HFFc6 (cell line): ENCODE measurements at places on chromosomes 3 and 15. TPM values are rescaled to one million over a fixed set of nuclear protein-coding genes. Genes with fewer than 3 reads are reported as not detected.
A peak's percentile ranks its signal among the peaks of the same experiment; 100 is the strongest.

- H3K27me3 ChIP-seq = no peaks in the 10 kb centered on the region
- DNase-seq = no peak
- no peak overlapping the region for H3K4me3 ChIP-seq
Measured at GRCh38 chr15:41647262-41647661, 12.9 kb upstream of the MGA start.

GRCh38 chr3:157844800-157845565 is 261.2 kb downstream of the SHOX2 start:
- no peak overlapping the region for H3K27ac ChIP-seq
- no peaks in the 10 kb centered on the region; the same call in 1 of the 2 replicates for H3K4me1 ChIP-seq
- no peaks in the 10 kb centered on the region for H3K36me3 ChIP-seq
- H3K27me3 ChIP-seq = no peaks in the 10 kb centered on the region
- H3K4me3 ChIP-seq = no peak overlapping the region
- DNase-seq = no peak

DNA sequence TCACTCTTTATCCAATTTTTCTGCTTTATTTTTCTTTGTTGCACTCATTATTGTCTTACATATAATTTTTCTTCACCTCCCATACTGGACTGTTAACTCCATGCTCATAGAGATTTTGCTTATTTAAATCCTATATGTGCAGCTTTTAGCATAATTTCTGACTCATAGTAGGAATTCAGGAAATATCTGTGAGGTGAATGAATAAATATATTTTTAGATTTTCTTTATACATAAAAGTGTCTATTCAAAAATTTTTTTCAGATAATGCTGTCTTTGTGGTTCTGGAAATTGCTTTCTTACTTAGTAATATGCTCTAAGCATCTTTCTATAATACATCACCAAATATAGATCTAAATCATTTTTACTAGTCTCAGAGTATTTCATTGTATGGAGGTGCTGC is 191.8 kb upstream of the SUCLG2 start:
- H3K27me3 ChIP-seq = no peaks in the 10 kb centered on the region
- H3K4me1 ChIP-seq = peaks cover 29% of the 10 kb centered on the region; the same call in 1 of the 2 replicates
- no peak overlapping the region for H3K27ac ChIP-seq

DNA sequence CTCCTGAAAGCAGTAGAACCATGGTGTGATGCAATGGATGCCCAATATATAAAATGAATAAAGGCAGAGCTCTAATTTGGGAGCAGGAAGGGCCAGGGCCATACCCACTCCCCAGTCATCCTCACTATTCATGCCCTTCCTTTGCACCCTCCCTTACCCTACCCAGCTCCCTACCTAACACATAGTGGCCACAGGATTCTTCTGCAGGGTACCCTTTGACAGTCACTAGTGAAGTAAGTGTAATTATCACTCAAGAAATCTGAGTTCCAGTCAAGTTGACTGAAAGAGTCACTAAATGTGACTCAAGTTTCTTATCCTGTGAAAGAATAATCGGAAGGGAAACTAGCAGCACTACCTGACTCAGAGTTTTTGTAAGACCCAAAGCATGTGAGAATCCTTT is 69.2 kb downstream of the RASA2 start:
- peaks cover 23% of the 10 kb centered on the region for H3K4me1 ChIP-seq
- DNase-seq = peak; percentile 61
- peaks cover 4% of the 10 kb centered on the region; the same call in 1 of the 2 replicates for H3K36me3 ChIP-seq

DNA sequence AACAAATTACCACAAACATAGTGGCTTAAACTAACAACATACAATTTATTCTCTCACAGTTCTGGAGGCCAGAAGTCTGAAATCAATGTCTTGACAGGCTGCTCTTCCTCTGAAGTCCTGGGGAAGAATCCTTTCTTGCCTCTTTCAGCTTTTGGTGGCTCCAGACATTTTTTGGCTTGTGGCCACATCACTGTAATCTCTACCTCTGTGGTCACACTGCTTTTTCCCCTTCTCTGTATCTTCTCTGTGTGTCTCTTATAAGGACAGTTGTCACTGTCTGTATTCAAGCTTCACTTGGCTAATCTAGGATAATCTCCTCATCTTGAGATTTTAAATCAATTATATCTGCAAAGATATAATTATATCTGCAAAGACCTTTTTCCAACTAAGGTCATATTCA is 80.3 kb upstream of the ABHD2 start:
- DNase-seq = no peak
- peaks cover 5% of the 10 kb centered on the region for H3K36me3 ChIP-seq
- peaks cover 14% of the 10 kb centered on the region for H3K4me1 ChIP-seq
- no peak overlapping the region for H3K27ac ChIP-seq
- peaks cover 11% of the 10 kb centered on the region for H3K27me3 ChIP-seq

DNA sequence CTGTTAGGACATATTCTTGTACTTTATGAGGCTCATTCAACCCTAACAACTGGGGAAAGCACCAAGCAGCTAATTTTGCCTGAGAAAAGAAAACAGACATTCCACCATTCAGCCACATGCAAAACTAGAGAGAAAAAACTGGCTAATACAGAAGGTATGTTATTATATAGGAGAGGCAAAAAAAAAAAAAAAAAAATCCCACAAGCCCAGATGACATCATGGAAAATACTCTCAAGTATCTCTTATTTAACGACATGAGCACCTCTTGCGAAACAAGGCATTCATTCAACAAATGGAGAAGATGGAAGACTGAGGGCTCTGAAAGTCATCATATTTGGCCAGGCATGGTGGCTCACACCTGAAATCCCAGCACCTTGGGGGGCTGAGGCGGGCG is 61.5 kb downstream of the PRICKLE2 start:
- peak overlapping the region; percentile 48; the same call in 1 of the 2 replicates for H3K4me3 ChIP-seq
- peak overlapping the region; percentile 94 for H3K27ac ChIP-seq
- peaks cover 1% of the 10 kb centered on the region; the same call in 1 of the 2 replicates for H3K27me3 ChIP-seq
- peaks cover 37% of the 10 kb centered on the region for H3K36me3 ChIP-seq

The GOLGA6L6 gene
- not detected in 3 replicates for total RNA-seq

GRCh38 chr3:156413293-156413892 is 141.5 kb downstream of the SSR3 start:
- H3K27me3 ChIP-seq = peaks cover 9% of the 10 kb centered on the region
- DNase-seq = no peak
- H3K27ac ChIP-seq = no peak overlapping the region
- no peak overlapping the region for H3K4me3 ChIP-seq

GRCh38 chr15:84001037-84001436 is 234.5 kb upstream of the GOLGA6L4 start:
- H3K4me1 ChIP-seq = no peaks in the 10 kb centered on the region
- H3K27me3 ChIP-seq = no peaks in the 10 kb centered on the region; the same call in 1 of the 2 replicates
- no peak for DNase-seq

GRCh38 chr3:45105855-45106671 is 40.1 kb downstream of the CDCP1 start:
- H3K4me1 ChIP-seq = peaks cover 55% of the 10 kb centered on the region
- H3K27me3 ChIP-seq = no peaks in the 10 kb centered on the region
- H3K36me3 ChIP-seq = peaks cover 7% of the 10 kb centered on the region; the same call in 1 of the 2 replicates
- peak overlapping the region; percentile 94 for H3K27ac ChIP-seq
- peak overlapping the region; percentile 1 for H3K4me3 ChIP-seq
- peak; percentile 82 for DNase-seq

The PEAK1 gene
- total RNA-seq = 76.6 to 95.2 TPM (median 93.8 TPM) in 3 replicates

DNA sequence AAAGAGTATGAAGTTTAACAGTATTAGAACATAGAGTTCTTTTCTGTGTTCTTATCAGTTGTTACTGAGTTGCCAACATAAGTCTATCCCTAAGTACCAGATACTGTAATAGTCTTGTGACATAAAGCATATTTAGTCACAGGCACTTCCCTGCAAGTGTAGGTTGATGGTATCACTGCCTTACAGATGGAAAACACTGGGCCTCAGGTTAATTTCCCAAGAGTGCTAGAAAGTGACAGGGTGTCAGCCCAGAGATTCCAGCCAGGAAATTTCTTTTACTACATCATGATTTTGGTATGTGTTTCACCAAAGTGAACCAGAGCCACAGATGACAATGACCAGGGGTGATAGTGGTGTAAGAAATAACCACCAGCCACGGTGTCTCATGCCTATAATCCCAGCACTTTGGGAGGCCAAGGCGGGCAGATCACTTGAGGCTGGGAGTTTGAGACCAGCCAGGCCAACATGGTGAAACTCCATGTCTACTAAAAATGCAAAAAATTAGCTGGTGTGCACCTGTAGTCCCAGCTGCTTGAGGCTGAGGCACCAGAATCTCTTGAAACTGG is 3.2 kb downstream of the EIF1B start:
- DNase-seq = peak; percentile 25
- peak overlapping the region; percentile 65 for H3K27ac ChIP-seq
- peaks cover 24% of the 10 kb centered on the region for H3K36me3 ChIP-seq
- peaks cover 47% of the 10 kb centered on the region for H3K4me1 ChIP-seq
- H3K4me3 ChIP-seq = no peak overlapping the region

The PLS1 gene
- total RNA-seq = 0.56 to 1.2 TPM (median 1.0 TPM) in 3 replicates

The CHRD gene
- total RNA-seq = 0.24 to 0.31 TPM (median 0.24 TPM) in 3 replicates
